Body of pancreas (tissue), 4 donors: ENCODE measurements at places on chromosomes 2 and 18. TPM values are rescaled to one million over a fixed set of nuclear protein-coding genes. Genes with fewer than 3 reads are reported as not detected.

GRCh38 chr2:218517434-218518206 is 50.5 kb downstream of the USP37 start:
- H3K27ac ChIP-seq: no peak overlapping the region
- H3K4me1 ChIP-seq: no peaks in the 10 kb centered on the region
- H3K36me3 ChIP-seq: peaks cover 1% of the 10 kb centered on the region
- no peak for DNase-seq
- H3K4me3 ChIP-seq: no peak overlapping the region

GRCh38 chr18:52343138-52343537 is 3.1 kb downstream of the DCC start:
- H3K4me3 ChIP-seq: no peak overlapping the region
- no peak overlapping the region for H3K27ac ChIP-seq
- H3K36me3 ChIP-seq: no peaks in the 10 kb centered on the region

DNA sequence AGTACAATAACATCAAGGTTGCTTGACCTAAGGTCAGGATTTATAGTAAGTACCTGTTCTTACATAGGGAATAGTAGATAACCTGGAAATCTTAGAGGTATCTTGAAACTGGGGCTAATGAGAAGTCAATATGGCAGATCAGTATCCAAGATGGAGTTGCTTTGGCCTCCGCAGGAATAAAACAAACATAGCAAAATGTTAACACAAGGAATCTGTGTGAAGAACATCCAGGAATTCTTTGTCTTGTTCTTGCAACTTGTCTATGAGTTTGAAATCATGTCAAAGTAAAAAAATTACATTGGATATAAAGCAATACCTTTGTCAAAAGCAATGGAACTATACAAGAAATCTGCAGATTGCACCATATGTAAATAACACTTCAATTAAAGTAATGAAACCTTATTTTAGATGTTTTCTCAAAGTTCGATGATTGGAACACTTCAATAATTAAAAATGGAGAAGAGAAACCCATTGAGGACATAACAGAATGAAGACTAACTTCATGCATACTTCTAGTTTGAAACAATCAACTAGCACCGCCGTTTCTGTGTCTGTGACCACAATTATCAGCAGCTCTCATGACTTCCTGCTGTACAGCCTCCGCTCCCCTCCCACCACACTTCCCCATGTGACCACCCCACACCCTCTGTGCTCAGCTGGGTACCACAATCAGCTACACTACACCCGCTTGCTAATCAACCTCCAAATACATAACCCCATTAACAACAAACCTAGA is 27.6 kb downstream of the C2orf76 start:
- H3K27ac ChIP-seq: no peak overlapping the region
- H3K27me3 ChIP-seq: no peaks in the 10 kb centered on the region
- H3K36me3 ChIP-seq: no peaks in the 10 kb centered on the region
- H3K4me3 ChIP-seq: no peak overlapping the region
- DNase-seq: peak; percentile 27
- H3K4me1 ChIP-seq: no peaks in the 10 kb centered on the region

DNA sequence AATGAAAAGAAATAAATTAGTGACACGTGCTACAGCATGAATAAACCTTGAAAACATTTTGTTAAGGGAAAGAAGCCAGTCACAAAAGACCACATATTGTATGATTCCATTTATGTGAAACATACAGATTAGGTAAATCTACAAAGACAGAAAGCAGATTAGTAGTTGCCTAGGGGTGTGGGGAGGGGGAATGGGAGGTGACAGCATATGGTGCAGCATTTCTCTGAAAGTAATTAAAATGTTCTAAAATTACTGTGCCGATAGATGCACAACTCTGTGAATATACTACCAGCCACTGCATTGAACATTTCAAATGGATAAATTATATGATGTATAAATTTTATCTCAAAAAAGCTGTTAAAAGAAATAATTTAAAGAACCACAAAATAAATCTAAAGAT is 161.0 kb downstream of the TRIB2 start:
- H3K27me3 ChIP-seq: no peaks in the 10 kb centered on the region
- no peak overlapping the region for H3K27ac ChIP-seq
- DNase-seq: no peak
- H3K4me3 ChIP-seq: no peak overlapping the region

DNA sequence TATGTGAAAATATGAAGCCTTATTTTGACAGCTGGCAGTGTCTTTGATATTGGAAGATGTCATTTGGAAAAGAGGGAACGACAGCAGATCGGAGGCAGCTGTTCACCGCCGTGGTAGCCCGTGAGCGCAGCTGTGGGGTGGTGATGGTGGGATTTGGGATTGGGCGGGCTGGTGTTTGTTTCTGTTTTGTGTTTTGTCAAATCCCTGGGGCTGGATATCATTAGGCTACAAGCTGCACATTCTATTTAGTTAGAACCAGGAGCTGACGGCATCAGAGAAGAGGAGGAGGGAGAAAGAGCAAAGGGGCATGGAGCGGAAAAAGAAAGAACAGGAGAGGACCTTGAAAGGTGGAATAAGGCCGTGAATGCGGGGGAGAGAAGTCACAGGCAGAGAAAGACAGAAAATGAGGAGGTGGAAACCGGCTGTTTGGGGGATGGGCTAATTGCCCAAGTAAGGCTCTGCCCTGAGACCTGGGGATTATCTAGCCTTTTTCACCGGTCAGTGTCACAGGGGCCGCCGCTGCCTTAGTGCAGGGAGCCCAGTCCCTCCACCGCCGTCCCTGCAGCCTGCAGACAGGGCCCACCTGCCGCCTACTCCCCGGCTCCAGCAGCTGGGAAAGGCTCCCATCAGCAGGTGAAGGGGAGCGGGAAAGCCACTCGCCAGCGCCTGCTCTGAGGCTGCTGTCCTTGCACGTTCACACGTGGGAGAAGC is 88.0 kb downstream of the ZCCHC2 start:
- no peak overlapping the region for H3K4me3 ChIP-seq
- no peaks in the 10 kb centered on the region for H3K36me3 ChIP-seq
- H3K27ac ChIP-seq: no peak overlapping the region
- no peak for DNase-seq
- H3K4me1 ChIP-seq: peaks cover 15% of the 10 kb centered on the region

DNA sequence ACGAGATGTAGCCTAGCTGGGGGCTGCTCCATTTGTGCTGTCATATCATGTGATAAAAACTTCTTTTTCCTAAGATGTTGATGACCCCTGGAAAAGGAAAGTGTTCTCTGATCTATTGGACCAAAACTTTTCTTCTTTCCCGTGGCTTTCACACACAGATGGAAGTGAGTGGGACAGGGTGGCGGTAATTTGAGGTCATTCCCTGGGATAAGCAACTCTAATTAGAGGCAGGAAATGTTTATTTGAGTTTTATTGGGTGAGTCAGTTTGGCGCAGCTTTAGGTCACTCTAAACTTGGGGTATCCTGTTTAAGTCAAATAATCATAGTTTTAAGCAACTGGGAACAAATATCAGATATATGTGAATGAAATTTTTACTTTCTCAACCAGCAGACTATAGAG is 221.0 kb upstream of the EPAS1 start:
- no peak overlapping the region for H3K4me3 ChIP-seq
- no peaks in the 10 kb centered on the region for H3K4me1 ChIP-seq
- H3K27ac ChIP-seq: no peak overlapping the region
- H3K36me3 ChIP-seq: no peaks in the 10 kb centered on the region

DNA sequence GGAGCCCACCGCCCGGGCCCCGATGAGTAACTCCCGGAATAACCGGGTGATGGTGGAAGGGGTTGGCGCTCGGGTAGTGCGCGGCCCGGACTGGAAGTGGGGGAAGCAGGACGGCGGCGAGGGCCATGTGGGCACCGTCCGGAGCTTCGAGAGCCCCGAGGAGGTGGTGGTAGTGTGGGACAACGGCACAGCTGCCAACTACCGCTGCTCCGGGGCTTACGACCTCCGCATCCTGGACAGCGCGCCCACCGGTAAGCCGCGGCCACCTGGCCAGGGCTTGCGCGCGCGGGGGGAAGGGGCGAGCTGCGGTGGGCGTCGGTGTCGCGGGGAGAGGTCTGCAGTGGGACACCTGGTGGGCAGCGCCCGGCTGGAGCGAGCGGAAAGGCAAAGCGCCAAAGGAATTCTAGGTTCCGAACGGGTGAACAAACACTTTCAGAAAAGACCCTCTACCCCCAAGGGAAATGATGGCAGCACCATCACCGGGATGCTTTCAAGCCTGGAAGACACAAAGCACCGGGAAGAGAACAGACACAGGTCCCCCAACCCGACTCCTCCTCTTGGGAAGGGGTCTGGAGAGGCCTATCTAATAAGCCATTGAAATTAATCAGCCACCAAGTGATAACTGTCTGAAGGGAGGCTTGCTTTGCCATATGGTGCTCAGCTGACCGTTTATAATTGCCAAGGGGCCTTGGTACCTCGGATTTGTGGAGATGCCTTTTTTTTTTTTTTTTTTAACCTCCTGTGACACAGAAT is 1.1 kb downstream of the MIB1 start:
- peak overlapping the region; percentile 98 for H3K27ac ChIP-seq
- peaks cover 20% of the 10 kb centered on the region for H3K4me1 ChIP-seq
- peak; percentile 43 for DNase-seq
- H3K27me3 ChIP-seq: no peaks in the 10 kb centered on the region
- peak overlapping the region; percentile 71 for H3K4me3 ChIP-seq
- no peaks in the 10 kb centered on the region for H3K36me3 ChIP-seq

DNA sequence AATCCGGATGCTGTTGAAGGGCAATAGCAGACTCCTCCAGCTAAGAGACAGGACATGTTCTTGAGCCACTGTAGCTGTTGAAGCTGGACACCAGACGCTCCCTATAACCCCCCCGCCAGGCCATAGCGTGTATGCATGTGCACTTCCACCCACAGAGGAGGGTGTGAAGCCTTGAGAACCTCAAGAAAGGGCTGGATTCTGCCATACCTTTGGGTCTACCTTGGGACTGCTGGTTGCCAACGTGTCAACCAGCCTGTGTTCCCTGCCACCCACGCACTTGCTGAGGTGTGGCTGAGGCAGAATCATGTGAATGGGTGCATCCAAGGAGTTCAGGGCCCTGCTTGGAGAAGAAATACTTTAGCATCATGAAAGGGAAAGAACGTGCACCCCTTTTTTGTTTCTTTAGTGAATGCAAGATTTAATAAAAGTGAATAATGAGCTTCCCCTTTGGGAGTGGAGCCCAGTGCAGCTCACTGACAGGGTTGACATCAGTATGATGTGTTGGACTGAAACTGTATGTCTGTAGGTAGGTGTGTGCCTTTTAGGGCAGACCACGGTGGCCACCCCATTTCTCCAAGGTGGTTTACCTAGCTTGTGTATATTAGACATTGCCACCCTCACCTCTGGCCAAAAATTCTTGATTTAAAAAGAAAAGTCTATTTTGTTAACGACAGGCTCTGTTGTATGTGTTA is 198.3 kb downstream of the MGAT5 start:
- H3K4me1 ChIP-seq: peaks cover 39% of the 10 kb centered on the region
- DNase-seq: no peak
- H3K36me3 ChIP-seq: no peaks in the 10 kb centered on the region
- H3K27ac ChIP-seq: no peak overlapping the region

GRCh38 chr2:152370783-152371182 is 35.8 kb downstream of the FMNL2 start:
- no peaks in the 10 kb centered on the region for H3K27me3 ChIP-seq
- H3K4me1 ChIP-seq: peaks cover 10% of the 10 kb centered on the region
- H3K36me3 ChIP-seq: no peaks in the 10 kb centered on the region
- H3K27ac ChIP-seq: no peak overlapping the region
- H3K4me3 ChIP-seq: no peak overlapping the region
- DNase-seq: no peak

GRCh38 chr18:8952769-8953760 is 149.4 kb upstream of the NDUFV2 start:
- no peak overlapping the region for H3K27ac ChIP-seq
- H3K4me1 ChIP-seq: no peaks in the 10 kb centered on the region
- no peak overlapping the region for H3K4me3 ChIP-seq
- no peaks in the 10 kb centered on the region for H3K36me3 ChIP-seq

GRCh38 chr2:20291106-20291564 is 59.5 kb downstream of the PUM2 start:
- H3K27ac ChIP-seq: no peak overlapping the region
- no peaks in the 10 kb centered on the region for H3K27me3 ChIP-seq
- peak; percentile 46 for DNase-seq
- no peaks in the 10 kb centered on the region for H3K4me1 ChIP-seq

DNA sequence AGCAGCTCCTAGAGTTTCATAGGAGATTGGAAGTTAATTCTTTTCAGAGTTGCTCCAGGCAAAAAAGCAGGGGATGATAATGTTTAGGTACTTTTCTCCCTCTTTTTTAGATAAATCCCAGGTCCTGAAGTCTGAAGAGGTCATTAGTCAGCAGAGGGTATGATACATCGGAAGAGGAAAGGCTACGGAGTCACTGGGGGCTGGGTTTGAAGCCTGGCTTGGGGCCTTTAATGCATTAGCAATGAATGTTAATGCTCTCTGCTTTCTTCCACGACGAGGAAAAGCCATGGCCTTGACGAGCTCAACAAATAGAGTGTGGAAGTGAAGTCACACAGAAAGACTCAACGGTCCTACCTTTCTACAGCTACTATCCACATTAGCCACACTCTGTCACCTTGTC is 235.1 kb downstream of the NCKAP5 start:
- H3K27me3 ChIP-seq: no peaks in the 10 kb centered on the region
- no peaks in the 10 kb centered on the region for H3K4me1 ChIP-seq
- no peaks in the 10 kb centered on the region for H3K36me3 ChIP-seq

GRCh38 chr18:2568605-2569004 is 2.7 kb downstream of the METTL4 start:
- H3K4me3 ChIP-seq: no peak overlapping the region
- DNase-seq: no peak
- no peaks in the 10 kb centered on the region for H3K36me3 ChIP-seq
- H3K4me1 ChIP-seq: peaks cover 15% of the 10 kb centered on the region
- H3K27ac ChIP-seq: no peak overlapping the region

- H3K36me3 ChIP-seq: no peaks in the 10 kb centered on the region
- DNase-seq: no peak
- H3K4me3 ChIP-seq: no peak overlapping the region
- no peaks in the 10 kb centered on the region for H3K27me3 ChIP-seq
- peaks cover 5% of the 10 kb centered on the region for H3K4me1 ChIP-seq
- H3K27ac ChIP-seq: no peak overlapping the region
These were observed 102.7 kb upstream of the ARHGAP15 start for GRCh38 chr2:143026411-143027054.

GRCh38 chr2:74708296-74708695 is 54.2 kb downstream of the SEMA4F start:
- H3K4me3 ChIP-seq: no peak overlapping the region
- H3K4me1 ChIP-seq: no peaks in the 10 kb centered on the region
- H3K27me3 ChIP-seq: no peaks in the 10 kb centered on the region
- no peak overlapping the region for H3K27ac ChIP-seq

- H3K4me1 ChIP-seq: no peaks in the 10 kb centered on the region
- no peak for DNase-seq
- no peak overlapping the region for H3K27ac ChIP-seq
- H3K4me3 ChIP-seq: no peak overlapping the region
- no peaks in the 10 kb centered on the region for H3K27me3 ChIP-seq
- no peaks in the 10 kb centered on the region for H3K36me3 ChIP-seq
These were observed 20.9 kb downstream of the BOD1L2 start for GRCh38 chr18:57167617-57168308.

Gene TUBA4B
- total RNA-seq: not detected

Gene ABCB11
- total RNA-seq: not detected

Gene CD8B2
- not detected for total RNA-seq

Gene CPLX4
- total RNA-seq: not detected

Gene ZNF521
- total RNA-seq: 3.3 TPM

Gene EGR4
- total RNA-seq: not detected

Gene GAL3ST2
- total RNA-seq: not detected

Gene KCNK3
- 10.5 TPM for total RNA-seq

Gene INHA
- total RNA-seq: 1.6 TPM
